ENCODE measurements at places on chromosomes 3 and 15.

DNA sequence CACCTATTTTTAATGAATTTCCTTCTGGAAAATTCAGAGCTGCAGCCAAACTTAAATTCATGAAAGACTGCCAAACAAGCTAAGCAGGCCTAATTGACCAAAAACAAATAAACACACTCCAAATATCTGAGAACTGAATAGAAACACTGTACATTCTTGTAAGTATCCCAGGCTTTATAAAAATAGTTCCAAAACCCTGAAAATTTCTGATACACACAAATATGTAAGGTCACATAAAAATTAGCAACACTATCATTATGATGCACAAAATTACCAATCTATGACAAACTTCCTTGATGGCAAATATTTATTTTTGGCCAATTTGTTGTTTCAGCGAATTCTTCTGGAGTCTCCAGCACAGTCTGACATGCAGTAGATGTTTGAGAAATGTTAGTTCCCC is 117.9 kb upstream of the UBE2E2 start:
- H3K27ac ChIP-seq = no peak overlapping the region
- DNase-seq = no peak
- H3K27me3 ChIP-seq = no peaks in the 10 kb centered on the region

- DNase-seq = no peak
- peaks cover 32% of the 10 kb centered on the region for H3K4me1 ChIP-seq
- H3K27me3 ChIP-seq = no peaks in the 10 kb centered on the region
Observed at GRCh38 chr3:42189736-42190135, 76.2 kb downstream of the CCK start.

- H3K4me3 ChIP-seq = no peak overlapping the region
- no peak overlapping the region for H3K27ac ChIP-seq
- no peaks in the 10 kb centered on the region for H3K4me1 ChIP-seq
- peaks cover 11% of the 10 kb centered on the region for H3K27me3 ChIP-seq
Observed at GRCh38 chr3:9280451-9281219, 31.2 kb upstream of the SRGAP3 start.

- no peak for DNase-seq
- H3K4me3 ChIP-seq = no peak overlapping the region
- no peaks in the 10 kb centered on the region for H3K4me1 ChIP-seq
- H3K27me3 ChIP-seq = no peaks in the 10 kb centered on the region
- no peak overlapping the region for H3K27ac ChIP-seq
Observed at GRCh38 chr15:76678766-76679165, 226.4 kb downstream of the SCAPER start.

- no peak for DNase-seq
- no peaks in the 10 kb centered on the region for H3K27me3 ChIP-seq
- peak overlapping the region; percentile 97 for H3K4me3 ChIP-seq
- peaks cover 54% of the 10 kb centered on the region for H3K36me3 ChIP-seq
- H3K27ac ChIP-seq = no peak overlapping the region
- H3K4me1 ChIP-seq = peaks cover 49% of the 10 kb centered on the region
Observed at GRCh38 chr3:160447544-160447943, 2.0 kb downstream of the TRIM59 start.

DNA sequence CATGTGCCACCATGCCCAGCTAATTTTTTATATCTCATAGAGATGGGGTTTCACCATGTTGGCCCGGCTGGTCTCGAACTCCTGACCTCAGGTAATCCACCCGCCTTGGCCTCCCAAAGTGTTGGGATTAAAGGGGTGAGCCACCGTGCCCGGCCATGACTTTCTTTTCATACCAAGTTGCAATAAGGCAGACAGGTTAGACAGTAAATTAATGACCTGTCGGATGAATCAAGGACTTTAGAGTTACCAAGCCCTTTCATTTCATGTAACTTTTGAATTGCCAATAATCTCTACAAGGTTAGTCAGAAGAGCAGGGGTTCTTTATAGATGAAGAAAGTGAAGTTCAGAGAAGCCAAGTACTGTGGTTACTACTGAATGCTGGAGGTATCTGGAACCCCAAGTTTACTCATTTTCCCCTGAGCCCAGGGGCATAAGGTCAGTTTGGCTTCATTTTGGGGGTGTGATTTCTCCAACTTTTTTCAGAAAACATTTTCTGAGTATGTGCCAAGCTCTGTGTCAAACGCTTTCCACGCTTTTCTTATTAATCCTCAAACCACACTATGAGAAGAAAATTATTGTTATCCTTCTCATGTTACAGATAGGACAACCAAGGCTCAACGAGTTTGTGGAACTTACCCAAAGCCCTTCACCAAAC is 11.9 kb downstream of the PRICKLE2 start:
- H3K36me3 ChIP-seq = no peaks in the 10 kb centered on the region
- H3K4me1 ChIP-seq = no peaks in the 10 kb centered on the region
- no peak overlapping the region for H3K4me3 ChIP-seq
- no peak for DNase-seq
- no peak overlapping the region for H3K27ac ChIP-seq

GRCh38 chr3:123105201-123106189 is 38.7 kb downstream of the PDIA5 start:
- no peak for DNase-seq
- no peak overlapping the region for H3K4me3 ChIP-seq
- peaks cover 2% of the 10 kb centered on the region for H3K36me3 ChIP-seq
- H3K4me1 ChIP-seq = no peaks in the 10 kb centered on the region
- no peak overlapping the region for H3K27ac ChIP-seq

DNA sequence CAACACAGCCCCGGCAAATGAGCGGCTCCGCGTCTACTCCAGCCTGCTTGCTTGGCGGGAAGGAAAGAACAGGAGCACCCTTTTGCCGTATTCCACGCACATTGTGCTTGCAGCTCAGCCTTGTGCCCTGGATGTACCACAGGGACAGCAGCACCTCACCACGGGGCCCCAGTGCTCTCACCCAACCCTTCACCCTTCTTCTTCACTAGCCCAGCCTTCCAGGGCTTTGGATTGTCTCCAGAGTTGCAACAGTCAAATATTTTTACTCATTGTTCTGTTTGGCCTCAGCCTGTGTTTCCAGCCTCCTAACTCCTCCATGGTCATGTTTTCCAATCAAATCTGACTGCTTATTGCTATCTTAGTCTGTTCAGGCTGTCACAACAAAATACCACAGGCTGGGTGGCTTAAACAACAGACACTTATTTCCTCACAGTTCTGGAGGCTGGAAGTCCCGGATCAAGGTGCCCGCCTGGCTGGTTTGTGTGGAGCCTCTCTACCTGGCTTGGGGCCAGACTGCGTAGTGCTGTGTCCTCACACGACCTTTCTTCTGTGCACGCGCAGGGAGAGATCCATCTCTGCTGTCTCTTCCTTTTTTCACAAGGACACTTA is 79.2 kb upstream of the ABHD17C start:
- H3K4me1 ChIP-seq = no peaks in the 10 kb centered on the region
- no peak overlapping the region for H3K4me3 ChIP-seq
- DNase-seq = peak; percentile 7
- H3K27me3 ChIP-seq = peaks cover 21% of the 10 kb centered on the region
- H3K27ac ChIP-seq = no peak overlapping the region

DNA sequence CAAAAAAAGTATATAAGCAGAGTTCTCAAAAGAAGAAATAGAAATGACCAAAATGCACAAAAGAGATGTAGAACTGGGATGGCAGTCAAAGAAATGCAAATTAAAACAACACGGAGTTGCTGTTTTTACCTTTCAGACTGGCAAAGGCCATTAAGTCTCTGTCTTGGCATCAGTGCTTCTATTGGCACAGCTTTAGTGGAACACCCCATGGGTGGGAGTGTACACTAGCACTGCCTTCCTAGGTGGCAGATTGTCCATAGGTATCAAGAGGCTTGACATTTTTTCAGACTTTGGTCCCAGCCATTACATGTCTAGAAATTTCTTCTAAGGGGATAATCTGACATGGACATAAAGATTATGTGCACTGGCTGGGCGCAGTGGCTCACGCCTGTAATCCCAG is 58.1 kb upstream of the VILL start:
- no peaks in the 10 kb centered on the region for H3K4me1 ChIP-seq
- H3K36me3 ChIP-seq = no peaks in the 10 kb centered on the region
- no peak for DNase-seq
- no peak overlapping the region for H3K27ac ChIP-seq
- peaks cover 26% of the 10 kb centered on the region for H3K27me3 ChIP-seq
- no peak overlapping the region for H3K4me3 ChIP-seq

GRCh38 chr3:38457111-38458003 is 3.7 kb downstream of the ACVR2B start:
- H3K27ac ChIP-seq = no peak overlapping the region
- DNase-seq = peak; percentile 27
- peaks cover 2% of the 10 kb centered on the region for H3K27me3 ChIP-seq
- H3K4me1 ChIP-seq = peaks cover 17% of the 10 kb centered on the region

DNA sequence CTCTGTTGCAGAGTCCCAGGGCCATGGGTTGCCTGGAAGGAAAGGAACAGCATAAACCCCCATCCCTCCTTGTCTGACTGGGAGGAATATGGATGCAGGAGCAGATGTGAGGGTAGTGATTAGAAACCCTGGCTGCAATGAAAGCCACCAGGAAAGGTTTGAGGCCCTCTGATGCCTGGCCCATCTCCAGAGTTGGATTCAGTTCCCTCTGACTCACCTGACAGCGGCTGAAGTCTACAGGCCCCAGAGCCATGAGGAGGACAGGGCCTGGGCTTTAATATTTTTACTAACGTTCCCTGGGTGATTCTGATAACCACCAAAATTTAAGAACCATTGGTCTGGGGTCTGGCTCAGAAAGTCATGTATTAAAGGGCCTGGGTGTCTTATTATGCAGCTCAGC is 214.0 kb downstream of the EPHB1 start:
- H3K4me3 ChIP-seq = no peak overlapping the region
- H3K4me1 ChIP-seq = no peaks in the 10 kb centered on the region
- DNase-seq = no peak
- no peak overlapping the region for H3K27ac ChIP-seq

- no peaks in the 10 kb centered on the region for H3K27me3 ChIP-seq
- no peaks in the 10 kb centered on the region for H3K4me1 ChIP-seq
- H3K4me3 ChIP-seq = no peak overlapping the region
- DNase-seq = no peak
- H3K27ac ChIP-seq = no peak overlapping the region
Observed at GRCh38 chr3:13217736-13218540, 144.7 kb upstream of the IQSEC1 start.

GRCh38 chr15:72503147-72503546 is 29.0 kb downstream of the ARIH1 start:
- peaks cover 17% of the 10 kb centered on the region for H3K36me3 ChIP-seq
- no peaks in the 10 kb centered on the region for H3K27me3 ChIP-seq
- peaks cover 31% of the 10 kb centered on the region for H3K4me1 ChIP-seq
- no peak for DNase-seq

- H3K36me3 ChIP-seq = no peaks in the 10 kb centered on the region
- H3K4me1 ChIP-seq = no peaks in the 10 kb centered on the region
- no peak overlapping the region for H3K27ac ChIP-seq
- H3K27me3 ChIP-seq = no peaks in the 10 kb centered on the region
- no peak for DNase-seq
Observed at GRCh38 chr3:41092844-41093243, 106.5 kb upstream of the CTNNB1 start.

GRCh38 chr3:69628951-69629350 is 110.3 kb upstream of the MITF start:
- no peaks in the 10 kb centered on the region for H3K36me3 ChIP-seq
- H3K4me3 ChIP-seq = no peak overlapping the region
- H3K27me3 ChIP-seq = no peaks in the 10 kb centered on the region
- H3K4me1 ChIP-seq = no peaks in the 10 kb centered on the region
- no peak for DNase-seq
- no peak overlapping the region for H3K27ac ChIP-seq

DNA sequence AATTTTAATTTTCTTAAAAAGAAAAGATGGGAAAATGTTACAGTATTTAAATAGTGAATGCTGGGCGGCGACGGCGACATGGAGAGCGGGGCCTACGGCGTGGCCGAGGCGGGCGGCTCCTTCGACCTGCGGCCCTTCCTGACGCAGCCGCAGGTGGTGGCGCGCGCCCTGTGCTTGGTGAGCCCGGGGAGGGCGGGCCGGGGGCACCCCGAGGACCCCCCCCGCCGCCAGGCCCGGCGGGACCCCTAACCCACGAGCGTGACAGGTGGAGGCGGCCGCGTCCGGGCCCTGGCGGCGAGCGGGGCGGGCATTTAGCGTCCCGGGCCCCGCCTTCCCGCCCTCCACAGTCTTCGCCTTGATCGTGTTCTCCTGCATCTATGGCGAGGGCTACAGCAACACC is 38.4 kb upstream of the GOLGA8J start:
- DNase-seq = no peak
- peaks cover 26% of the 10 kb centered on the region for H3K27me3 ChIP-seq
- H3K36me3 ChIP-seq = no peaks in the 10 kb centered on the region
- no peak overlapping the region for H3K4me3 ChIP-seq

Data from activated CD8-positive, alpha-beta memory T cell treated with anti-CD3 and anti-CD28 coated beads, Interleukin-2, amount 10 ng/mL, durations not matched to agents 7 days and 5 days (primary cell).